ENCODE measurements at places on chromosomes 11 and 22.

GRCh38 chr11:59559886-59560285 lies 48.5 kb downstream of the OR4D9 start:
- DNase-seq = no peak

- DNase-seq = no peak
Observed at GRCh38 chr11:46604796-46605195, 11.0 kb upstream of the AMBRA1 start.

GRCh38 chr11:27456140-27456794 lies 16.3 kb downstream of the LGR4 start:
- no peak for DNase-seq

- no peak for DNase-seq
Observed at GRCh38 chr22:27207907-27208306, 550.5 kb downstream of the MIAT start.

DNA sequence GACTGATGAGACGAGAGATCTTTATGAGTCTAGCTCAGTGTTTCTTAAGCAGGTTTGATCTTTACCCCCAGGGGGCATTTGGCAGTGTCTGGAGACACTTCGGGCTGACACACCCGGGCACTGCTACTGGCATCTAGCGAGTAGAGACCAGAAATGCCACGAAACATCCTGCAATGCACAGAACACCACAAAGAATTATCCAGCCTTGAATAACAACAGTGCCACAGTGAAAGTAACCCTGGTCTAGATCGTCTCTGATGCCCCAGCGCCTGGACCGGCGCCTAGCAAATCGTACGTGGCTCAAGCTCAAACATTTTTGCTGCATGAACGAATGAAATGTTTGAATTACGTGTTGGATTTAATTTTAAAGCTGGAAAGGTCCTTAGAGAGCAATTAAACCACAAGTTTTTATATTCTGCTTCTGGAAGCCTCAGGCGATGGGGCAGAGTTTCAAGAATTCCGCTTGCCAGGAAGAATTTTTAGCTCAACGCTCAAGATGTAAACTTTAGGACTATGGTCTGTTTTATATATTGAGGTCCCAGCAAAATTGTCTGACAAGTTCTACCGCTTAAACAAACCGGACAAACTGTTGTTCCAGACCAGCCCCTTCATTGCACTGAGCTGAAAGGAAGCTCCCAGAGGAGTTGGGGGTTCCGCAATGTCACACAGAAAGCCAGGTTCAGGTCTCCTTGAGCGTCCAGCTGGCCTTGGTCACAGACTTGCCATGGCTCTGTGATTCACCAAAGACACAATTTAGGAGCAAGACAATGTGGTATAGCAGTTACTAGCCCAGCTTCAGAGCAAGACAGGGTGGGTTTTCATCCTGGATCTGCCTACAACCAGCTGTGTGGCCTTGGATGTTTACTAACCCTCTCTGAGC lies 44.2 kb upstream of the SMTN start:
- DNase-seq = peak; percentile 86

DNA sequence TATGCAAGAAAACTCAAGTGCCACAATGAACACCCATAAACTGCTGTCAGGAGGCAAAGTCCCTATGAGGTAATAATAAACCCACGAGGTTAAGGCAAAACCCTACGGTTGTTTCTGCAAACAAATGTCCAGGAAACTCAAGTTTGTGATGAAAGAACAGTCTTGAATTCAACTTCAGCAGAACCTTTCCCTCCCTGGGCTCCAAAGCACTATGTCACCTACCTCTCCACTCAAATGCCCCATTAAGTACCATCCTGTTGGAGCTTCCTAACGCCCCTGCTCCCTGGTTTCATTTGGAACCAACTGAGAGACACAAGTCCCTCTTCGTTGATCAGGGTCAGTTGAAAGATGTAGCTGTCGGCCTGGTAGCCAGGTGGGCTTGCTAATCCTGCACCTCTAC lies 2.6 kb upstream of the C11orf91 start:
- no peak for DNase-seq

DNA sequence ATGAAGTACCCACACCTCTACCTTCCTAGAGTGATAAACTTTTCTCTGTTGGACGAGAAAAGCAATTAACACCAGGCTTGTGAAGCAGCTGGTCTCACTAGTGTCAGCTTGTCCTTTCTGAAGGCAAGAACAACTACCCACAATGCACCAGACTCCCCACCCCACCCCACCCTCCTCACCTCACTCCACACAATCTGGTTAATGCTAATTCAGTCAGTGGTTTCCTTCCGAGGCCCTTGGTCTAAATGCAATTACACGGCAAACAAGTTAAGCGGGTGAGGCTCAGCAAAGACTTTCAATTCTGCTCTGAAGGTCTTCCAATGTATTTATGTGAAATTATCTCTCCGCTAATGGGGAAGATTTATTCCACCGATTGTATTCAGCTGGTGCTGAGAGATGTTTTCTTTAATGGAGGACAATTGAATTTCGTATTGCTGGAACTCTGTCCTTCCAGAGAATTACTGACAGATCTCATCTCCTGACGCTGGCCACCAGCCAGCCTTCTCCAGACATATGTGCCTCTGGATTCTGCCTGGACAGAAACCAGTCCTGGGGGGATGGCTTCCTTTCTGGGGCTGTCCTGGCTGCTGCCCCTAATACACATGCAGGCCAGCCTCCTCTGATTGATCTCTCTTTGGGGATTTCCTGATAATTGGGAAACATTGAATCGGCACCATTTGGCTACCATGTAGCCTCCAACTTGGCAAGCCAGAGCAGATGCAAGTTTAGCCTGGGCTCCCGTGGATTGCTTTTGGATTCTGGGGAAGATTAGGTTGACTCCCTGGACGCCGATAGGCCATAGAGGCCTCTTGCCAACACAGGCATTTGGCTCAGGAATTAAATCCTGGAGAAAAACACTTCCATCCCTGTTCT lies 165.8 kb upstream of the NARS2 start:
- peak; percentile 70 for DNase-seq

- no peak for DNase-seq
Observed at GRCh38 chr22:47788461-47788860, 1026.0 kb downstream of the TBC1D22A start.

- no peak for DNase-seq
Observed at GRCh38 chr22:17431179-17431578, 61.9 kb downstream of the CECR2 start.

DNA sequence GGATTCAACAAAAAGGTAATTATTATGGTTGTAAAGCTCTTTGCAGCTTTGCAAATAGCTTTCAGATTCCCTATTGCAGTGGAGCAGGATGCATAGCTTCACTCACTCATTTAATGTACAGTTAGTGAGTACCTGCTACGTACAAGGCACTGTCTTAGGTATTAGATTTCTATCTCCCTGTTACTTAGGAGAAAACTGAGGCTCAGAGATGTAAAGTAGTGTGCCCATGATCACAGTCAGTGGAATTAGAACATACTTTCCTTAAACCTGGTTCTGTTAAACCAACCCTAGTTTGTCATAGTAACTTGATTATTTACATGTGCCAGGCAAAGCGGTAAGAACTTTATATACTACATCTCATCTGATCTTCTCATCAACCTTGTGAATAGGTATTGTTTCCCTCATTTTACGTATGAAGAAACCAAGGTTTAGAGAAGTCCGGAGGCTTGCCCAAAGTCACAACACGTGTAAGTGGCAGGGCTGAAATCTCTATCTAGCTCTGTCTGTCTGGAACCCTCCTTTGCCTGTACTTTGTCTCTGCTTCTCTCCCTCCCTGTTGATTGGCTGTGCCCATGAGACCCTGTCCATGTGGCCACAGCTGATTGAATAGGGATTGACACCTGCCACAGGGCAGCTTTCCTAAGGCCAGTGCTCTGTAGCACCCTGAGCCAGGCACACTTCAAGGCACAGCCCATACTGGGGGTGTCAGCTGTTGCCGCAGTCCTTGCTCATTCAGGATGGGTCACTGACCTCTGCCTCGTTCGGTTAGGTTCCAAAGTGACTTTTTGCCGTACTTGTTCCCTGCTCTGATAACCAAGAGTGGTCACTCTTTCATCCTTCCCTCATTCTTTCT lies 63.8 kb upstream of the PRSS23 start:
- DNase-seq = no peak

- no peak for DNase-seq
Observed at GRCh38 chr22:46675938-46676337, 55.8 kb downstream of the GRAMD4 start.

DNA sequence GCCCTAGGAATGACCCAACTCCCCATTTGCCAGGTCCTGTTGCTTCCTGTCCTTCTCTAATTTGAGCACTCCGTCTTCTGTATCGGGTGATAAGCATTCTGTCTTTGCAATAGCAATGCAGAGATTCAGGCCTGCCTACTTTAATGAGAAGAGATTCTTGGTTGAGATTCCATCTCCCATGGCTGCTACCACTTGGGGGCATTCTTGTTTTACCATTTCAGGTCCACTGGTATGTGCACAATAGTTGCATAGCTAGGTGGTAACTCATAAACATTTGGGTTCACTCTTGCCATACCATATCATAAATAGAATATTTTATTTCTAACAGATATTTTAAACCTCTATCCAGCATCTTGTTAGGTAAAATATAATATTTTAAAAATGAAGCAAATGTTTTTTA lies 34.4 kb upstream of the CALCB start:
- no peak for DNase-seq

DNA sequence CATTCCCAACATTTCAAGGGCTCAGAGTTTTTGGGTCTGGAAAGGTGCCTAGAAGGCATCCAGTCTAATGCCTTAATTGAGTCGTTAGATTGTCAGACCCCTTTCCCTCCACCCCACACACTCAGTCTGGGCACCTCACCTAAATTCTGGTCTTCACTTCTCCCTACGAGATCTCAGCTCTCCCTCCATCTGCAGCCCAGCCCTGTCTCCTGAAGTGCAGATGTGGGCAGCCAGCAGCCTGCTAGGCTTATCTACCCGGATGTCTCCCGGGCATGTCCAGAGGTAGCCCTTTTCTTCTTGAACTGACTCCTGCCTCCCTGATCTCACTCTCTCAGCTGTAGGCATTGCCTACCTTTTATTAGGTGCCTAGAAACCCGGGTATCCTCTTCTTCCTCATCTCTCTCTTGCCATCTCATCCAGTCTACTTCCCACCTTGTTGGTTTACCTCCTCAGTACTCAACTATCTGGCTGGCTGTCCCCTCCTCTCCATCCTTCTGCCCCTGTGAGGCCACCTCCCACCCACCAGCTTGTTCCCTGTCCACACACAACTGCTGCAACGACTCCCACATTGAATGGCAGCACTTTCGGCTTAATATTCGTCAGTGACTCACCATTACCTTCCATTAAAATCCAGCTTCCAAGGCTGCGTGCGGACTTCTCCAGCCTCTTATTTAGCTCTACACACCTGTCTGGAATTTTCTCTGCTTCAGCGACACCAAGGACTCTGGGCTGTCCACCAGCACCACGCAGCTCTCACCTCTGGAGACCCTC lies 6.2 kb downstream of the SEPTIN3 start:
- DNase-seq = no peak

- DNase-seq = peak; percentile 76
Observed at GRCh38 chr11:132402071-132402684, 1031.8 kb downstream of the NTM start.

GRCh38 chr11:12089473-12089872 lies 20.9 kb upstream of the MICAL2 start:
- no peak for DNase-seq

DNA sequence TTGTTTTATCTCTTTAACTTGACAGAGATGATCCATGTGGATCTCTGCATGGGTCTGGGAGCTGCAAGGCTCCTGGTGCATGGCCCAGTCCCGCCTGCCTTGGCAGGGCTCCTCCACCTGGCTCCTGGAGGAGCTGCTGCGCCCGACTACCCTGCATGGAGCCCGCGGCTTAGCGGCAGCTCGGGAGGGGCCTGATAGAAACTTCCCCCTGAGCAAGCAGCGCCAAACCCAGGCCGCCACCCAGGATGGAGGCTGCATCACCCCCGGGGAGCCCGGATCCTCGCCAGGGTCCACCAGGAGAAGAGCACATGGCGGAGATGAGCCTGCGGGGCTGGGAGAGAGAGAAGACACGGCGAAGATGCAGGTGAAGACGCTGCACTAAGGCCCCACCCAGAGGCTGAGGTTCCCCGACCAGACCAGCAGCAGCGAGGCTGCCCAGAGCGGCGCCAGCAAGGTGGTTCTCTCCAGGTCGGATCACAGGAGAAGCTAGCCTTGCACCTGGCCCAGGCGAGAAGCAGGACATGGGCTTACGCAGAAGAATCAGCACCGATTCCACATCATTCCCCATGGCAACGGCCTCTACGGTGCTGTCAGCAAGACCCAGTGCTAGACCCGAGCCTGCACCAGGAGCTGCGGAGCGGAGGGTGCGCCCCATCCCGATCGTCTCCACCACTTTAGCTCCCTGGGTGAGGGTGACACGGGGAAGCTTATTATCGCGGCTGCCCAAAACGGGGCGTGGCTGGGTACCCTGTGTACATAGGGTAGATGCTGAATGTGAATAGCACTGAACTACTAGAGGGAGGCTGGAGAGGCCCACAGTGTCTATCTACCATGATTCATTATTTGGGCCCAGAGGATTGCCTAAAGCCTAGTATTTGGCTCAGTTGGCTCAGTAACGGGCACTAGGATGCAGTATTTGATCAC lies 41.3 kb upstream of the VPREB1 start:
- DNase-seq = no peak

GRCh38 chr11:92811341-92811740 lies 158.1 kb upstream of the MTNR1B start:
- no peak for DNase-seq

GRCh38 chr11:118437208-118438125 lies 1.2 kb downstream of the KMT2A start:
- peak; percentile 68 for DNase-seq

DNA sequence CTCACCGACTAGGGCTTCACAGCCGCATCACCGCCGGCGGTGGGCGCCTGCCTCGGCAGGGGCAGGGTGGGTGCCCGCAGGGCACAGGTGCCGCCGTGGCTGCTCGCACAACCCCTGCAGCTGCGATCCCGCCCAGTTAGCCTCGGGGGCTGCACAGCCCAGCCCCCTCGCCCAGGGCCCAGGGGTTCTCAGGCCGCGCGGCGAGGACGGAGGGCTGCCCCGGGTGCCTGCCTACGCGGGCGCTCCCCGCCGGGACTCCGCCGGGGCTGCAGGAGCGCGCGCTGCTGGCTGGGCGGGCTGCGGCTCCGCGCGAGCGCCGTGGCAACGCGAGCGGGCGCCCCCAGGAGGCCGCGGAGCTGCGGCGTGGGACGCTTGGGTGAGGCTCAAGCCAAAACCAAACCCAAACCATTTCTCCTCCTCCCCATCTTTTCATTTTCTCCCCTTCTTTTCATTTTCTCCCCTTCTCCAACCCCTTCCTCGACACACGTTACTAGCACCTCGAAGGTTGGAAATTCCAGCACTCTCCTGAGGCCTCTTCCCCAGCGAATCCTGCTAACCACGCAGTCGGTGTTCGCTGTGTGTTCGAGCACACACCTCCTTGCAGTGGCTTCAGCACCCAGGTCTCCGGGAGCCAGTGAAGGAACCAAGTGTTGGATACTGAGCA lies at the start of gene MICAL3:
Gene MICAL3 (minus strand): TSS at position 286 of the 664 bp plus-strand sequence. CDS start 117,749 bp downstream, outside the sequence.
- DNase-seq = peak; percentile 64

GRCh38 chr11:58691675-58692074 lies 40.1 kb downstream of the GLYAT start:
- no peak for DNase-seq

DNA sequence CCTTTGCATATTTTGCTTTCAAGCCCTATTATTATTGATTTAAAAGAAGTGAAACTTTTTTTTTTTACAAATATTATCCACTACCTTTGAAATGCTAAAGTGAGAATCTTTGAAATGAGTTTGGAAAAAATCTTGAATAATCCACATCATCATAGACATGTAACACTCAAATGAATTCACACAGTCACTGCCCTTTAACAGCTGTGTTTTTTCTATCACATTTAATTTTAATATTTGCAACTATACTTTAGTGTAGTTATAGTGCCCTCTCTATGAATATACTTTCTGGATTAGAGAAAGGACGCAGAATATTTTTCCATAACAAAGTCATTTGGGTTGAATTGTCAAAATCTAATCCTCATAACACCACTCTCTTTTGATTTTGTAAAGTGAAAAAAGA lies 37.9 kb upstream of the MTMR2 start:
- DNase-seq = no peak

- DNase-seq = peak; percentile 91
Observed at GRCh38 chr11:6320411-6321155, at the start of gene CAVIN3. CAVIN3 (minus strand) TSS chr11:6320501; CDS start chr11:6320476, 25 bp downstream.

All from right hindlimb (tissue), 1 donor.